Purkinje cell (primary cell): ENCODE measurements at places on chromosomes 12 and 14. TPM values are rescaled to one million over a fixed set of nuclear protein-coding genes. Genes with fewer than 3 reads are reported as not detected.

The NELL2 gene
- 223 and 250 TPM in 2 replicates for polyA plus RNA-seq

The SLC17A8 gene
- polyA plus RNA-seq: 0.48 TPM in 1 of 2 replicates, not detected in the other

The TAS2R7 gene
- polyA plus RNA-seq: 0.30 TPM in 1 of 2 replicates, not detected in the other

The TCL1A gene
- not detected in 2 replicates for polyA plus RNA-seq

The ZDHHC22 gene
- 0.71 and 3.5 TPM in 2 replicates for polyA plus RNA-seq

The RNFT2 gene
- polyA plus RNA-seq: 16.2 and 26.9 TPM in 2 replicates

The SYNE3 gene
- 0.97 and 1.6 TPM in 2 replicates for polyA plus RNA-seq

The GMPR2 gene
- polyA plus RNA-seq: 57.3 and 98.9 TPM in 2 replicates

The KRT77 gene
- not detected in 2 replicates for polyA plus RNA-seq

The KRT6B gene
- not detected in 2 replicates for polyA plus RNA-seq

The TRPV4 gene
- not detected in 2 replicates for polyA plus RNA-seq

The SDS gene
- polyA plus RNA-seq: 0.30 and 0.98 TPM in 2 replicates

The DLK1 gene
- polyA plus RNA-seq: not detected in 2 replicates

The PAPLN gene
- polyA plus RNA-seq: not detected in 2 replicates

The SOAT2 gene
- not detected in 2 replicates for polyA plus RNA-seq

The LALBA gene
- polyA plus RNA-seq: not detected in 2 replicates

The PTPRB gene
- 3.1 and 7.1 TPM in 2 replicates for polyA plus RNA-seq

The BMP4 gene
- 1.2 TPM in 1 of 2 replicates, not detected in the other for polyA plus RNA-seq

The IFT81 gene
- polyA plus RNA-seq: 13.4 and 20.6 TPM in 2 replicates
